T-helper 9 cell (primary cell): ENCODE measurements at places on chromosomes 4 and X.

GRCh38 chr4:186698525-186698924, 25.1 kb downstream of the FAT1 start:
- DNase-seq = no peak

DNA sequence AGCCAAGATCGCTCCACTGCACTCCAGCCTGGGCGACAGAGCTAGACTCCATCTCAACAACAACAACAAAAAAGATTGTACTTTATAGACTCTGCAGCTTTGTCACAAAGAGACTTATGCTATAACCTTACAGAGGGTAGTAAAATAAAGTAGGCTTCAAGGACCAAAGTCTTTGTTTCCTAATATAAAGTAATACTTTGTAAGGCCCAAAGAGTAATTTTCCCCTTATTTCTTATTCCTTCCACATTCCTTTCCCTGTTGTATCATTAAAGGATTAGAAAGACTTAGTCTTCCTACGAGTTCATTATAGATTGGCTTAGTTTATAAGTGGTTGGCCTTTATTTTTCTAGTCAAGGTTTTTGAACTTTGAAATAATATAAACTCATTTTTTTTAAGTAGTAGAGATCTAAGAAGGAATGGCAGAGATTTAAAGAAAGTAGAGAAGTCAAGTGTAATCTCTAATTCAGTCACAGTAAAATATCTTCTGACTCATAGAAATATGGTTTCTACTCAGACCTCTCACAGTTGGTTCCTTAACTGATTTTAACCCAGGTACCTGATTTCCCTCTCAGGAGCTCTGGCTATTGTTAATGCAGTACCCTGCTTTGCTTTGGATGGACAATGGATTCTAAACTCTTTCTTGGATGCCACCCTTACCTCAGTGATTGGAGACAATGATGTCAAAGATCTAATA, 26.2 kb downstream of the YY2 start:
- no peak for DNase-seq

DNA sequence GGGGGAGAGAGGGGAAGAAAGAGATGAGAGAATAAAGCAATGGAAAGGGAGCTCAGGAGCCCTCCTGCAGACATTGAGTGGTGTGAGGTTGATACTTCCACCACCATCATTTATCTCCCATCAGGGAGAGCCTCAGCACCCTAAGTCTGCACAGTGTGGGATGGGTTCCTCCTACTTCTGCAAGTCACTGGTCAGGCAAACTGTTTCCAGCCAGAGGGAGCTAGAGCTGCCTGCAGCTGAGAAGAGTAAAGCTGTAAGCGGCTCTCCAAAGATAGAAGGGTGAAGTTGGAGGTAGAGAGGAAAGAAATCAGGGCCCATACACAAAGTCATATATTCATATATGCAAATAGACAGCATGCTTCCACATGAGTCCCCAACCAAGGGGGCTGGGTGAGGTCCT, 21.9 kb upstream of the ZNF81 start:
- no peak for DNase-seq

DNA sequence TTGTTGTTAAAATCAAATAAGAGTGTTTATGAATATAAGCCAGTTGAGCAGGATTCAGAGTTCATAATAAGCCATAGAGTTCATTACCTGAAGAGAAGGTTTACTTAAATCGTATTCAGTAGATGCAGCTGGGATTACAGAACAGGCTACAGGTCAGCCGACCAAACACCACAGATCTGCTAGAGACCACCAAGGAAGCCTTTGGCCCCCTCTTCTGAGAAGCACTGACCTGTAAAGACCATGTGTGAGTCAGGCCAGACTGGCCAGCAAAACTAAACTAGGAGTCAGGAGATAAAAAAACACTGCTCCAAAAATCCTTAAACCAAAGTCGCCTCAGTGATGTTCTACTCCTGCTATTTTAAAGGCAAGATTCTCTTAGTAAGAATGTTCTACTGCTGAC, 1125.5 kb downstream of the FAT4 start:
- DNase-seq = no peak

GRCh38 chr4:84480082-84480481, 19.0 kb downstream of the NKX6-1 start:
- DNase-seq = no peak

DNA sequence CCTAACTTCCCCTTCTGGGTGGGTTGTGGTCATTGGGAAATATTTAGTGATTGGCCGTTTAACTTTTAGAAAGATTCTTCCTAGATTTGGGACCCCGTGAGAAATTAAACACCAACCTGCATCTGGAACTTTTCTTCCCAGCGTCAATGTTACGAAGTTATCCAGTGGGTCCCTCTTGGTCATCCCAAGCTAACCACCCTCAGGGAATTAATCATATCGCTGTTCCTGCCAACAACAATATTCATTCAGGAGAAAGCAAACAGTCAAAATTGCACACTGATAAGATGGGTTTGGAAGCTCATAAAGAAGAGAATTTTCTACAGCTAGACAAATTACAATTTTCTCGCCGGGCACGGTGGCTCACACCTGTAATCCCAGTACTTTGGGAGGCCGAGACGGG, 121.2 kb upstream of the STX18 start:
- no peak for DNase-seq

GRCh38 chr4:140049024-140049848, 104.7 kb downstream of the MAML3 start:
- peak; percentile 3 for DNase-seq

GRCh38 chrX:155071694-155072280, 479 bp downstream of the BRCC3 start:
- DNase-seq = no peak

DNA sequence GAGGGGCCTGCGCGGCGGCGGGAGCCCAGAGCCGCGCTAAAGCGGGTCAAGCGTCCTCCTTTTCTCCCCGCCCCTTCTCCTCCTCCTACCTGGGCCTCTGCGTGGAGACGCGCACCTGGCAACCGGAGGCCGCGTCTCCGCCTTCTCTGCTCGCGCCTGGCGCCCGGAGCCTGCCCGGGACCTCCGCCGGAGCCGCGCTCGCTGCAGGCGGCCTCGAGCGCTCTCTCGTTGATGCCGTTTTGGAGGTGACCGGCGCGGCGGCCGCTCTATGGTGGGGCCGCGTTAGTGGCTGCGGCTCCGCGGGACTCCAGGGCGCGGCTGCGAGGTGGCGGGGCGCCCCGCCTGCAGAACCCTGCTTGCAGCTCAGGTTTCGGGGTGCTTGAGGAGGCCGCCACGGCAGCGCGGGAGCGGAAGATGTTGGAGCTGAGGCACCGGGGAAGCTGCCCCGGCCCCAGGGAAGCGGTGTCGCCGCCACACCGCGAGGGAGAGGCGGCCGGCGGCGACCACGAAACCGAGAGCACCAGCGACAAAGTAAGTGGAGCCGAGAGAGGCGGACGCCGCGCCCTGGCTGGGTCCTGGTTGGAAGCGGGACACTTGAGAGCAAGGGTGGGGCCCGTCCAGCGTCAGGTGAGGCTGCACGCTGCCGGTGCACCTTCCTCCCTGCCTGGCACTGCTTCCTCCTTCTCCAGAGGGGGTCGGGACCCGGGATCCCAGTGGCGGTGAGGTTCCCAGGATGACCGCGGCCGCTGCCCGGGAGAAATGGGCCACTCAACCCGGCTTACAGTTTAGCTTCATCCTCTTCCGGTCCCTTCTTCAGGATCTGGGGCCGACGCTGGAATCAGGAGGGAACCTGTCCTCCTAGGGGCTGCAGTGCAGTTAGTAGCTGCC, at the start of gene CDS1:
Gene CDS1 (plus strand): TSS at position 140 of the 888 bp plus-strand sequence. CDS start 275 bp downstream, at position 415.
- peak; percentile 16 for DNase-seq
